Activated CD4-positive, alpha-beta T cell treated with anti-CD3 and anti-CD28 coated beads for 36 hours (primary cell): ENCODE measurements at places on chromosomes 3 and 15. TPM values are rescaled to one million over a fixed set of nuclear protein-coding genes. Genes with fewer than 3 reads are reported as not detected.

The JMJD7 gene
- 17.1 TPM for total RNA-seq

The STAC gene
- 0.26 TPM for total RNA-seq

GRCh38 chr3:141086188-141086587, 35.0 kb downstream of the SPSB4 start:
- DNase-seq: no peak

The PCSK6 gene
- 0.75 TPM for total RNA-seq

DNA sequence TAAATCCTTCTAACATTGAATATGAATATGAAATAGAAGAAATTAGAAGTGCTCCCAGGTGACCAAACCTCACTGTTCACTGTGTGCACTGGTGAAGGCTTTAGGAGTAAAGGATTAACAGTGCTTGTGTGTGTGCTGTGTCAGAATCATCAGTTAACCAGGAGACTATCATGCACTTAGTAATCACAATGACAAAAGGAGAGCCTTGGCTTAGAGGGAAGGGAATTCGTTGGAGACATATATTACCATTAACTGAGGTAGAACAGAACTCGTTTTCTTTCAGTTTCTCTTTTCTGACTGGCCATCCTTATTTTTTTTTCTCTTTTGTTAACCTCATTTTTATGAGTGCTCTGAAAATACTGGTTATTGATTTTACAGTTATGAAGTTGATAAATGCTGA, 213.3 kb upstream of the GBE1 start:
- DNase-seq: no peak

DNA sequence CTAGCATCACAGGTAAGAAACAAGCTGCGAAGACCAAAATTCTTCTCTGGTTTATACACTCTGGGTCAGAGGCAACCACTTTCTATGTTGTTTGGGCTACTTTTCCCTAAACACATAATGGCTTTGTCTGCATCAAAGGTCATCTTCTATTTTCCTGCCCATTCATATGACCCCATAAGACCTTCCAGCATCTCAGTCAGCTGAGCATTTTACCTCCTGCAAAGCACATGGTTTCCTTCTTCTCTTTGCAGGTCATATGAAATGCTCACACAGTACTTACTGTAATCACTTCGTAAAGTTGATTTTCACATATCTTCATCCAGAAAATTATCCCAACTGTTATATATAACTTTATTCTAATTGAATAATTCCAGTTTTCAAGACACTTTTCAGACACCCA, 34.8 kb downstream of the LIPC start:
- DNase-seq: no peak

The PLA1A gene
- total RNA-seq: not detected

The ZNF280D gene
- total RNA-seq: 19.7 TPM

GRCh38 chr3:9743548-9743947, 6.2 kb upstream of the OGG1 start:
- DNase-seq: no peak

DNA sequence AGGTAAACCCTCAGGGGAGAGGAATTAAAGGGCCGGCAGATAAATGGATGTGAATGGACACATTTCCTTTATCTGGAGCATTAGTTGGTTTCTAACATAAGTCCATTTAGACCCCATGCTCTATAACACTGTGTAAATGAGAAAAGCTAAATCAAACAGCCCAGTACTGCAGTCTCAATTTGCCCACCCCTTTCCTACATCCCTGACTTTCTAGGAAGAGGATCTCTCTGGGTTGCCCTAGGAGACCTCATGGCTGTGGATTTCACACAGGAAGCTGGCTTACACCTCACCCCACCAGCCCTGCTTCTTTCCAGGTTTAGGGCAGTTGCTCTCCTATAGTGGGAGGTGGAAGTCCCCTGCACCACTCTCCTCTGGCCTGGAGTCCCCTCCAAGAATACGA, 126.2 kb downstream of the CLSTN2 start:
- DNase-seq: no peak

DNA sequence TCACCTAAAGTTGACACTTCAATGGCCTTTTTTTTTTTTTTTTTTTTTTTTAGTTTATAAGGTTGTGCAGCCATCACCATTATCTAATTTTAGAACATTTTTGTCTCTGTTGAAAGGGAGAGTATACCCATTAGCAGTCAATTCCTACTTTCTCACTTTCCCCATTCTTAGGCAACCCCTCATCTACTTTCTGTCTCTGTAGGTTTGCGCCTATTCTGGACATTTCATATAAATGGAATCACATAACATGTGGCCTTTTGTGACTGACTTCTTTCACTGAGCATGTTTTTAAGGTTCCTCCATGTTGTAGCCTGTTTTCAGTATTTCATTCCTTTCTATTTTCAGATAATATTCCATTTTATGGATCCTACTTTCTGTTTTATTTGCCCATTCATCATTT, 56.3 kb downstream of the BLM start:
- no peak for DNase-seq

- DNase-seq: peak; percentile 90
These were observed 610 bp upstream of the SATB1 start for GRCh38 chr3:18425641-18426257.

- no peak for DNase-seq
These were observed 8.2 kb downstream of the HDC start for GRCh38 chr15:50257332-50257731.

The SOX2 gene
- not detected for total RNA-seq

The TF gene
- total RNA-seq: 0.12 TPM

- no peak for DNase-seq
These were observed 189.7 kb upstream of the IL12A start for GRCh38 chr3:159798951-159799350.

DNA sequence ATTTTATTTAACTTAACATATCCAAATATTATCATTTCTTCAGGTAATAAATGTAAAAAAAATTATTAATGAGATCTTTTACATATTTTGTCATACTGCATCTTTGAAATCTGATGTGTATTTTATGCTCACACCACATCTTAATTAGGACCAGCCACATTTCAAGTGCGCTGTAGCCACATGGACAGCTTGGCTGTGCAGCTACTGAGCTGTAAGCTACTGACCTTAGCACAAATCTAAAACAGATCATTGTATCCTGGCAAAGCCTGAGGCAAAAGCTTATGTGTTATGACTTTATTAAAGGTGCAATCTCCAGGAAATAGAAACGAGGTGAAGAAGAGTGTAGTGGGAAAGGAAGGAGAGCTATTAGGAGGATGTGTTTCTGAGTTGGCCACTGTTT, 126.7 kb upstream of the UBE2E2 start:
- DNase-seq: no peak

The TGM5 gene
- not detected for total RNA-seq

The SPTBN5 gene
- 0.51 TPM for total RNA-seq

DNA sequence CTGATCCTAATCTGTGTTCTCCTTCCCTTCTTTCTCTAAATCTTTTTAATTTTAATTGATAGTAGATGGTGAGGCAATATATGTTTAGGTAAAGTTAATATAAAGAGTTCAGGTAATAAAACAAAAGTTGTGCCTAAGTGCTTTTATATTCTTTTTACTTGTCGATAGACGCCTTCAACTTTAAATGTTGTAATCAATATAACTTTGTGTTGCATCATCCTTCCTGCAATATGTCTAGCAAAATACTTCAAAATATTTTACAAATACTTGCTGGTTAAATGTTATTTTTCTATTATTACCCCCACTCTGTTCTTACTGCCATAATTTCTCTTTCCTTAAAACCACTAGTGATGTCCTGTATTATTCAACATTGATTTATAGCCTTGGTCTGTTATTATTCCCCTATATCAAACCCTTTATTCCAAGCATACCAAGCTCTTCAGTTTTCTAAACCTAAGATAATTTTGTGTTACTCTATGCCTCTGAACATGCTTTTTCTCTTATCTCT, 92.4 kb downstream of the NAALADL2 start:
- no peak for DNase-seq

The DUOX1 gene
- total RNA-seq: 0.11 TPM

GRCh38 chr3:25452192-25452591, 24.1 kb downstream of the RARB start:
- no peak for DNase-seq

DNA sequence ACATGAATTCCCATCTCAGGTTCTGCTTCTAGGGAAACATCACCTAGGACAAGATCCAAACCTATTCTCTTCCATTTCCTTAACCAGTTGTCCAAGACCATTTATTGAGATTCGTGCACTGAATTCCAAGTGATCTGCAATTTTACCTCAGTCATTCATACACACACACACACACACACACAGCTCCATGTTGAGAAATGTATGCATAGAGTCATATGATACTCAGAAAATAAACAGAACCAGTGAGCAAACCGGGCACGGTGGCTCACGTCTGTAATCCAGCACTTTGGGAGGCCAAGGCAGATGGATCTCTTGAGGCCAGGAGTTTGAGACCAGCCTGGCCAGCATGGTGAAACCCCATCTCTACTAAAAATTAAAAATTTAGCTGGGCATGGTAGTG, 6.1 kb upstream of the KPNA1 start:
- no peak for DNase-seq

- no peak for DNase-seq
These were observed 91.7 kb upstream of the MITF start for GRCh38 chr3:69647511-69648110.

The GOLGA6L25 gene
- not detected for total RNA-seq

GRCh38 chr3:61913701-61914100, 352.3 kb downstream of the PTPRG start:
- DNase-seq: no peak

DNA sequence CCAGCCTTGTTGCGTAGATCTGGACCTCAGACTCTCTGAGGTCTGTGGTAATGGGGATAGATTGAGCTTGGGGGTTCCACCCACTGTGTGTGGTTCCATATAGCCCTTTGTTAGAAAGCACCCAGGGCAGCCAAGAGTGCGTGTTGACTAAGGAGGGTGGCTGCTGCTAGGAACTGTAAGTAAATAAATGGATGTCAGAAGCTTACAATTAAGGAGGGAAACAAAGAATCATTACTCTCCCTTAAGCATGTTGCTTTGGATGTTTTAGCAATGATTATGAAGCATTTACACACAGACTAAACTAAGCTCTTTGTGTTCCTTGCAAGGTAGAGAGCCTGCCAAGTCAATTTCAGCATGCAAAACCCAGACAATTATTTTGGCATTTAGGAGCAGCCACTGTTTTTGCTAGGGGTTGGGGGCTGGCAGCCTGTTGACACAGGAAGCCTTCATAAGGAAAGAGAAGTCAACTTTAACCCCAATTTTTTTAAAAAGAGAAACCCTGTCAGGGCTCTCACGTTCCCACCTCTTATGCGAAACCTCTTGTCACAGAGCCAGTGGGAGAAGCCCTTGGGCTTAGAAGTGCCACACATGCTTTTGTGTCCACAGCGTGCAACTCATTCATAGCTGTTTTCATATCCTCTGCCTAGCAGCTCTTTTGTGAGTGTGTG, 127.8 kb downstream of the CMSS1 start:
- no peak for DNase-seq

DNA sequence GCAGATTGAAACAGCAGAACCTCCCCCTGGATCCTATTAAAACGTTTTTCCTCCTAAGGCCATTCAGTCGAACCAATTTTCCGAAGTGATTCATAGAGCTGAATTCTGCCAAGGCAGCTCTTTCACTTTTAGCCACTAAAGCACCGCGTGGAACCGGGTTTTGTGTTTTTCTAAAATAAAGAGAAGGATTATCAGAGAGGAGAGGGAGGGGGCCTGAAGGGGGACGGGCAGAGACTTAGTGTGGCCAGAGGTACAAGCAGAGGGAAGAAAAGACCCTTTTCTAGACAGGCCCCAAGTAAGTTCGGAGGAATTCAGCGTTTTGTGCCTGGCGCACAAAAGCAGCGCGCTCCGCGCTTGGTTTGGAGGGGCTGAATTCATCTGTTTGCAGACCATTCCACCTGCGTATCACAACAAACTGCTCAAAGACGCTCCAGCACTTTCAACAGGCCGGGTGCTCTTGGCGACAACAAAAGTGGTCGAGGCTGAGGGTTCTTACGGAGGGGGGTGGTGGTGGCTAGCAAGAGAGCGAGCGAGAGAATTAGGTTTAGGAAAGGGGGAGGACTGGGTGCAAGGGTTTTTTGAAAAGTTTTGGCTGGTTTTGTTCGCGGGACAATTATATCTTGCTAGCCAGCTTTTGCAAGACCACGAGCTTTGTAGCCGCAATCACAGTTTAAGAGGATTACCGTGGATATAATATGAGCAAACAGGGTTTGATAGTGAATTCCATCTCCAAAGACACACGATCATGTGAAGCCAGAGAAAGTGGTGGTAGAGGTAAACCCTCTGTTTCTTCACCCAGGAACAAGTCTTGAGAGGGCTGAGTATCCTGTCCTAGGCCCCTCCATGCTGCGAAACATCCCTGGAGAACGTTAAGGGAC, 1.2 kb upstream of the FEZF2 start:
- DNase-seq: no peak

The UBA7 gene
- 85.7 TPM for total RNA-seq

DNA sequence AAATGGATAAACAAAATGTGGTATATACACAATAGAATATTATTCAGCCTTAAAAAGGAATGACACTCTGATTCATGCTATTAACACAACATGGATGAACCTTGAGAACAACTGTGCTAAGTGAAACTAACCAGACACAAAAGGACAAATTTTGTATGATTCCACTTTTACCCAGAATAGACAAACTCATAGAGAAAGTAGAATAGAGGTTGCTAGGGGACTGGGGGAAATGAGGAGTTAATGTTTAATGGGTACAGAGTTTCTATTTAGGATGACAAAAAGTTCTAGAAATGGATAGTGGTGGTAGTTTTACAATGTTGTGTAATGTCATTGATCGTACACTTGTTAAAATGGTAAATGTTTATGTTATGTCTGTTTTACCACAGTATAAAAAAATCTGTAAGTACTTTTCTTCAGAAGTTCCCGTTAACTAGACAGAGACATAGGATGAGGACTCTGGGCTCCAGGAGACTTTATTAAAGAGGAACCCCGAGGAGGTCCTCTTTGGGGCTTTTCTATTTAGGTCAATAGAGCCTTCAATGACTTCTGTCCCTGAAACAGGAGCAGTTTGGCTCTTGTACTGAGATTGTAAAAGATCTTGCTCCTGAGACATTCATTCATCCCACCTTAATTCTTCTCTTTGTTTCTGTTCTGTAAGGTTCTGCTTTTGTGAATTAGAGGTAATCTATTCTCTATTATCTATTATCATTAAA, 24.5 kb downstream of the ABHD6 start:
- DNase-seq: no peak

DNA sequence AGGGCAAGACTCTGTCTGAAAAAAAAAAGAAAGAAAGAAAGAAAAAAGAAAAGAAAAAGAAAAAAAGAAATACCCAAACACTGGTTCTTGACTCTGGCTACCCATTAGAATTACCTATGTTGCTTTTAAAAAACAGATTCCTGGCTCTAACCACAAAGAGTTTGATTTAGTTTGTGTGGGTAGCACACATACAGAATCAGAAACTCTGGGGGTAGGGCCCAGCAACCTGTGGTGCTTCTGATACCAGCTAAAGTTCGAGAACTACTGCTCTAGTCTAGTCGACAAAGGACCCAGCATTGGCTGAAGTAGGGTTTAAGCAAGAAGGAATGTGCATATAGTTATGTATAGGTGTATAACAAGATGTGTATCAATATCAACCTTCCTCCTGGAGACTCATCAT, 392.7 kb downstream of the EFHB start:
- DNase-seq: no peak

DNA sequence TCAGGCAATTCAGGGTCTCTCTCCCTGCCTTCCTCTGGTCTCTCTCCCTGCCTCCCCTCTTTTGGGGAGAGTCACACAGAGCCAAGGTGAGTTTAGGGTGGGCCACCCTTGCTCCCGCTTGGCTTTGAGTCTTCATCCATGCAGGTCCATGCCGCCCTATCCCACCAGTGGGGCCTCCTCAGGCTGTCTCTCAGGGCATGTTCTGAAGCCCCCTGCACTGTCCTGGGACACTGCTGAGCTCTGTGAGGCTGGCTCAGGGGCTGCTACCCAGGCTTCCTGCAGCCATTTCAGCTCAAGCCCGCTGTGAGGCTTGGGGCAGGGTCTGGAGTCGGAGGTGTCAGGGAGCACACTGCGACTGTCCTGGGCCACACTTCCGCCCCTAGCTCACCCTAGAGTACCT, 203.1 kb downstream of the SSR3 start:
- DNase-seq: no peak
